Activated CD8-positive, alpha-beta T cell treated with anti-CD3 and anti-CD28 coated beads, Interleukin-2, amount 10 ng/mL, durations not matched to agents 7 days and 5 days (primary cell): ENCODE measurements at places on chromosomes 6 and 20. TPM values are rescaled to one million over a fixed set of nuclear protein-coding genes. Genes with fewer than 3 reads are reported as not detected.

Gene GJA10
- total RNA-seq: not detected

Gene TNNC2
- not detected for total RNA-seq

Gene DEF6
- total RNA-seq: 195 TPM

Gene SLC35B3
- total RNA-seq: 8.8 TPM

Gene GTSF1L
- not detected for total RNA-seq

Gene CTAGE9
- not detected for total RNA-seq

Gene POM121L2
- total RNA-seq: not detected

Gene DNPH1
- total RNA-seq: 42.5 TPM

Gene C20orf141
- total RNA-seq: not detected

Gene PANK2
- 73.1 TPM for total RNA-seq

Gene MOG
- total RNA-seq: not detected

Gene DDO
- total RNA-seq: not detected

Gene PI16
- total RNA-seq: not detected

Gene TP53INP2
- 2.0 TPM for total RNA-seq

Gene MUCL3
- not detected for total RNA-seq

Gene VWA7
- total RNA-seq: 6.6 TPM

Gene BRD2
- 299 TPM for total RNA-seq

Gene FABP7
- not detected for total RNA-seq

Gene DYNLT1
- 79.0 TPM for total RNA-seq

Gene PTK6
- total RNA-seq: not detected

Gene NEU1
- total RNA-seq: 16.5 TPM

Gene ENPP5
- total RNA-seq: not detected

Gene OTOR
- total RNA-seq: not detected

Gene SLC29A1
- 53.4 TPM for total RNA-seq

Gene FAM217B
- 32.5 TPM for total RNA-seq

Gene NSFL1C
- total RNA-seq: 60.5 TPM

Gene ZNF831
- 8.6 TPM for total RNA-seq
